ENCODE measurements at places on chromosomes 4 and X. TPM values are rescaled to one million over a fixed set of nuclear protein-coding genes. Genes with fewer than 3 reads are reported as not detected.

INTS6L gene
- polyA plus RNA-seq: 5.2 TPM

GPR143 gene
- 0.20 TPM for polyA plus RNA-seq

CD40LG gene
- polyA plus RNA-seq: 2.0 TPM

CXCL1 gene
- polyA plus RNA-seq: not detected

UGT8 gene
- 6.1 TPM for polyA plus RNA-seq

RHOXF2B gene
- not detected for polyA plus RNA-seq

EMD gene
- polyA plus RNA-seq: 32.4 TPM

HMX1 gene
- not detected for polyA plus RNA-seq

NR3C2 gene
- 2.3 TPM for polyA plus RNA-seq

FAM184B gene
- polyA plus RNA-seq: not detected

MAOA gene
- polyA plus RNA-seq: not detected

OSTC gene
- 83.0 TPM for polyA plus RNA-seq

HAUS7 gene
- 27.6 TPM for polyA plus RNA-seq

ANXA10 gene
- not detected for polyA plus RNA-seq

POLN gene
- 0.09 TPM for polyA plus RNA-seq
